Stimulated activated CD8-positive, alpha-beta memory T cell treated with anti-CD3 and anti-CD28 coated beads, Interleukin-7, amount 100 ng/mL, for 24 hours (primary cell): ENCODE measurements at places on chromosomes 11 and 22.

- no peak for DNase-seq
These were observed 13.6 kb downstream of the MRPL21 start for GRCh38 chr11:68889948-68890446.

- no peak for DNase-seq
These were observed 45.5 kb upstream of the OLFML1 start for GRCh38 chr11:7439746-7440320.

- DNase-seq: no peak
These were observed 313.1 kb downstream of the C11orf87 start for GRCh38 chr11:109735128-109735527.

- no peak for DNase-seq
These were observed 3.1 kb upstream of the PTGDR2 start for GRCh38 chr11:60858731-60859464.

- no peak for DNase-seq
These were observed 17.9 kb upstream of the SESN3 start for GRCh38 chr11:95248666-95249467.

DNA sequence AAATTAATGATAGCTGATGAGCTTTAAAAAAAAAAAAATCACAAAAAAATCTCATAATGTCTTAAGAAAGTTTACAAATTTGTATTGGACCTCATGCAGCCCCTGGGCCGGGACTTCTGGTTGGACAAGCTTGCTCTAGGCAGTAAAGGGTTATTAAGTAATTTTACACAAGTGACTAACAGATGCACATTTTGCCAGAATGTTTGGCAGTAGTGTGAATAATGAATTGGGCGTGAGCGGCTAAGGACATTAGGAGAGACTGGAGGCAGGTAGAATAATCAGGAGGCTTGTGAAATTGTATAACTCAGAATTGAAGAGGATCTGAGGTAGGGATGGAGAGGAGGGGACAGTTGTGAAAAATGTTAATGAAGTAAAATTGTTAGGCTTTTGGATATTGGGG lies 77.4 kb downstream of the HIPK3 start:
- no peak for DNase-seq

DNA sequence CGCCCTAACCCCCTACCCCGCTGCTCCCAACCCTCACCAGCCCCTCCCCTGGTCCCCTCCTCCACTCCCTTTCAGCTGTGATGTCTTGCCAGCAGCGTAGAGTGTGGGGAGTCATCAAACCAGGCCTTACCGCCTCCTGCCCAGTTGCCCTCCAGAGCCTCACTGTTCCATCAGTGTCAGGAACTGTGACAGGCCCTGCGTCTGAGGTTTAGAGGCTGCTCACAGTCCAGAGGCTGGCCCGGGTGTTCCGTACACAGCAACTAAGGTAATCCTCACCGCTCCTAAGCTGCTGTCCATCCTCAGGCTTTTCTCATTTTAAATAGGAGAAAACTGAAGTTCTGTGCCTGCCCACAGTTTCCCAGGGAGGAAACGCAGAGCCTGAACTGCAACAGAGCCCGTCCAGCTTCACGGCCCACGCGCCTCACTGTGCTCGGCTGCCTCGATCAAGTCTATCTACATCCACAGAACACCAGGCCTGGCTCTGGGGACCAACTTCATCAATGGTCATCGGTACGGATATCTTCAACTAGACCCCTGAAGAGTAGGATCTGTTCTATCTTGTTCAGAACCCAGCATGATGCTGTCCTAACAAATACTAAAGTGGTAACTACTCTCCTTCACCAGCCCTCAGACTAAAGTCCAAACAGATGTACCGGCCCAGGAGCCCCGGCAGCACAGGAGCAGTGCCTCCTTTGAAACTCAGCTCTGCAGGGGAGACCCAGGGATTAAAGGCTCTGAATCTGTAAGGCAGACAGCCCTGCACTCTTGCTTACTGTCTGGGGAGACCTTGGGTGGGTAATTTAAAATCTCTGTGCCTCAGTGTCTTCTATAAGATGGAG lies 10.3 kb downstream of the VPS37C start:
- DNase-seq: no peak

DNA sequence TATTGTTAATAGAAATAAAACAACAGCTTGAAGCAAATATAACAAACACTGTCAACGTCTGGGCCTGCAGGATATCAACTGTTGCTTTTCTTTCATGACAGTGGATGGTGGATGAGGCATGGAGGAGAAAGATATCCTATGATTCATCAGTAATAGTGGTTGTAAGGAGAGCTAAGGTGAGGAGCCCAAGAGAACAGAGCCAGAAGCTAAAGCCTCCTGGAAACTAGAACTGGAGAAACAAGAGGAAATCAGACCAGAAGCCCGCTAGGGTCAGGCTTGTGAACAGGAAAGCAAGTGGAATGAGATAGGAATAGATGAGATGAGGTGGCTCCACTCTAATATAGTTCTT lies 37.7 kb upstream of the MMP12 start:
- DNase-seq: no peak

DNA sequence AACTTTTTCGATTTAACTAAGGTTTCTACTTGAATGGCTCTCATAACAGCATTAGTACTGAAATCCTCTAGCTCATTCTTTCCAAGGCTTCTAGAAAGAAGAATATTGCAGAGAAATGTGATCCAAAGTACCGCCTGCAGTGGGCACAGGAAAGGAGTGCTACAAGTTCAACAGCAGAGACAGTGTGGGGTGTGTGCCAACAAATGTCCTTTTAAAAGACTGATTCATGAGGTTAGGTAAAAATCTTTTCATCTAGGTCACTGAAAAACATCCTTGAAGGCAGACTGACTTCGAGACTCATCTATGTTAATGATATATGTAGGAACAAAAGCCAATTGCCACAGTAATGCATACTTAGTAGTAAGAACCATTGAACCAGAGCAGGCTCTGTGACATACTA lies 349.1 kb upstream of the PITPNB start:
- no peak for DNase-seq

- no peak for DNase-seq
These were observed 393.5 kb downstream of the BUD13 start for GRCh38 chr11:116379185-116379828.

DNA sequence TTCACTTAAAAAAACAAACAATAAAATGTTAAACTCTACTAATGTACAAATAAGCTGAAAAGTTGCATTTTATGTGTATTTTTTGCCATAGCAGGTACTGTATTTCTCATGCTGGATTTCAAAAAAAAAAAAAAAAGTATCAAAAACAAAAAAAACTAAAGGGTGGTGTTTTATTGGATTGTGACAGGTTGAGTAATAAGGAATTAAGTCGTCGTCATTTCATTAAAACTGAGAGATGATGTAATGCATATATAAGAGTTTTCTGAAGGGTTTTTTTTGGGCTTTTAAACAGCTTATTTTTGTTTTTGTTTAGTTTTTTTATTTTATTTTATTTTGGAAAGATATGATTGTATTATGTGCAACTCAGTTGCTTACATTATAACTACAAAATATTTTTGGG lies 10.9 kb upstream of the ADSL start:
- DNase-seq: no peak

- DNase-seq: no peak
These were observed 13.0 kb downstream of the DNAJB13 start for GRCh38 chr11:73963861-73964260.

GRCh38 chr11:19258641-19259230 lies 18.0 kb upstream of the E2F8 start:
- DNase-seq: no peak

DNA sequence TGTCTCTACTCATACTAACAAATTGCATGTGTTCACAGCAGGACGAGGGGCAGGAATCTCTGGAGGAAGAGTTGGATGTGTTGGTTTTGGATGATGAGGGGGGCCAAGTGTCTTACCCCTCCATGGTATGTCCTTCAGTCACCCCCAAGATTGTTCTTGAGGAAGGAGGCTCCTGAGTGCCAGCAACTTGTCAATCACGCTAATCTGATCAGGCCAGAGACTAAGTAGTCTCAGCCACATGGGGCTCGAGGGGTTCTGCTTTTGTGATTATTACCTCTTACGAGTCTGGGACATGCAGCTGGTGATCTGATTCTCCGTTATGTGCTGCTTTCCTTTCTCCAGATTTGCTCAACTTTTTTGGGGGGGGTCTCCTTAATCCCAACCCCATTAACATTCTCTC lies 54.3 kb downstream of the CTNND1 start:
- no peak for DNase-seq

DNA sequence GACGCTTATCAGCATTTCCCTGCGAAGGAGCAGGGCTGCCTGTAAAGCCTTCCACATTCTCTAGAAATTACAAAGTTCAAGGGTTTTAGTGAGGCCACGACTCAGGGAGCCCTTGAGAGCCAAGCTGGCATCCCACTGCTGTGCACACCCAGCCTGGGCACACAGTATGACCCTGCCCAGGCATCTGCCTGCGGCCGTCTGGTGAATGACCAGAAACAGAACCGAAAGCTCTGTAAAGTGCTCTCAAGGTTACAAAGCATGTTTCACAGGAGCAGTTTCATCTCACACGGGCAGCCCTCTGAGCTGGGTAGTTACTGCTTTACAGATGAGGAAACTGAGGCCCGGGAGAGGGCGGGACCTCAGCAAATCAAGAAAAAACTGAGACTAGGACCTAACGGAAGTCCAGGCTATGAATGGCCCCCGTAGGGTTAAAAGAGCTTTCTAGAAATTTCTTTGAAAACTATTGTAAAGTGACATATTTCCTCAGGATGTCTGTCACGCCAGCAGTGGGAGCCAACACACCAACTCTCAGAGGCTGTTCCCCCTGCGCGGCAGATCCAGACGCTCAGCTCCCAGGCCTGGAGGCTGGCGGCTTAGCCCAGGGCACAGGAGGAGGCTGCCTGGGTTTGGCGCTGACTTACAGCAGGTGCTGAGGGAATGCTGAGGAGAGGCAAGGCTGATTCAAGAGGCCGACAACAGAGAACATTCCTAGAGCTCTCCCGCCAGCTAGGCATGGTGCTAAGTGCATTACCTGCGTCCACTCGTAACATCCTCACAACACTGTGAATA lies 7.7 kb upstream of the TCF20 start:
- no peak for DNase-seq

- no peak for DNase-seq
These were observed 7.1 kb downstream of the SNU13 start for GRCh38 chr22:41681616-41682015.

- no peak for DNase-seq
These were observed 99.4 kb downstream of the RELT start for GRCh38 chr11:73475549-73476095.

- DNase-seq: no peak
These were observed 804 bp downstream of the ACER3 start for GRCh38 chr11:76861490-76861953.

DNA sequence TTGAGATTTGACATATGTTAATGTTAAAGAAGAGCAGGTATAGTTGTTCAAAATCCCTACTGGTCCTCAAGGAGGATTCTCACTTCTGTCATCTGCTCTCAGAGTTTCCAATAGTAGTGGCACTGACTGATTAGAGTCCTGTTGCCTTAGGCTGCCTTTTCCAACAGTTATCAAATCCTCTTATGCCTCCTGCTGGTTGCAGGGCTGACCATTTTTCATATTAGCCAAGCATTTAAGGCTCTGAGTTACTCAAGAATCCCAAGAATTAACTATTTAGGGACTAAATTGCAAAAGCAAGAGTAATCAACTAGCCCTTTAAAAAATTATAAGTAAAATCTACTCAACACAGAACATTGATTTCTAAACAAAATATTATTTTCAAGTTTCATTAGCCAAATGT lies 212.0 kb upstream of the CHORDC1 start:
- DNase-seq: no peak

DNA sequence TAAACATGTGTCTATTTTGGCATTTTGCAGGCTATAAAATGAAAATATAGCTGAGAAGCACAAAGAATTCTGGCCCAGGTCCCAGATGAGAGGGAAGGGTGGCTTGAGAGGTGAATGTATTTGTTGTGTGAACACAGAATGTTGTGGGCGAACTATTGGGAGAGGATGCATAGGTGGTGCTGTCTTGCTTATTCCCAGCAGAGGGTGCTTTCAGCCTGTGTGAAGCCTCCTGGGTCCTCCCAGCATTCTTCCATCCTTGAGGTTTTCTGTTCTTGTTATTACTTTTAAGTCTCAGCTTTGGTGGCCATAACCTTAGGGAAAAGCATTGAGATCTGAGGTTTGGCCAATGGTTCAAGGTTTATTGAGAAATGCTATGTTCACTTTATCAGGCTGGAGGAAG lies 108.7 kb upstream of the SNX19 start:
- no peak for DNase-seq

- DNase-seq: no peak
These were observed 40.8 kb downstream of the RIBC2 start for GRCh38 chr22:45454275-45454674.

DNA sequence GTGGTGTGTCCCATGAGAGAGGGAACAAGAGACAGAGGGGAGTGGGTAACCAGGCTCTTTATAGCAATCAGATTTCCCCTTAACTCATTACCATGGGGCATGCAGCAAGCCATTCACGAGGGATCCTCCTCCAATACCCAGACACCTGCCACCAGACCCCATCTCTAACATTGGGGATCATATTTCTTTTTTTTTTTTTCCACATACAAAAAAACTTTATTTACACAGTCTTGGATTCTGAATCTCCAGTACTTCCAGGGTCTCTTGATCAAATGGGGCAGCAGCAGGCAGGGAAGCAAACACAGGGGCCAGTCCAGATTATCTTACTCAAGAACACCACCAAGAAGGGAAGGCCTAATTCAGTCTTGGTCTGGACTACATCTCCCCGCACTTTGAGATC lies 4.3 kb downstream of the DLAT start:
- no peak for DNase-seq

DNA sequence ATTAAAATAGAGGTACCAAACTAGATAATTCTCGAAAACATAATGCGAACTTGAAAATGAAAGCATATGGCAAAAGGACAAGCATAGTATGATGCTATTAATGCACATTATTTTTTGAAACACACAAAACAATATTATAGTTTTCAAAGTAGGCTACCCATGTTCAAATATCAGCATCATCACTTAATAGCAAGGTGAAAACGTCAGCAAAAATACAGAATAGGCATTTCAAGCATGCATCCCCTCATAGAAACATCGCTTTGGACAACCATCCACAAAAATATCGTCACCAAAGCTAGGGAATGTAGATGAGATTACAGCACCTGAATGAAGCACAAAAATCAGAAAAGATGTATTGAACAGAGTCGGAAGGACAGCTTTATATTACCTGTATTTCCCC lies 814.5 kb upstream of the LRRC4C start:
- DNase-seq: no peak

DNA sequence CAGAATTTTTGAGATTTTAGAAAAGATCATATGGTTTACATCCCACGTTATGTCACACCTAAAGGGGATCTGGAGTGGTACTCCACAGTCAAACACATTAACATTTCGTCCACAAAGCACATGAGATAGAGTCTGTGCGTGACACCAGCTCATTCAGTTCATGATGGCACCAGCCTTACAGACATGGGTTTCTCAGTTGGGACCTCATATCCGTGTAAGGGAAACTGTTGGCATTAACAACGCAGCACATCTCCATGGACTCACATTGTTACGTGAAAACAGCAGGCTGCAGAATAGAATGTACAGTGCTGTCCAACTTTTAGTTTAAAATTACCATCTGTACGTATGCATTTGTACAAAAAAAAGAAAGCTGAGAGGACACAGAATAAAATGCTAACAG lies 14.0 kb downstream of the RIC8A start:
- DNase-seq: no peak

- DNase-seq: no peak
These were observed 1339.3 kb downstream of the TBC1D22A start for GRCh38 chr22:48101704-48102103.

- no peak for DNase-seq
These were observed 10.1 kb downstream of the MUC2 start for GRCh38 chr11:1084561-1085439.

GRCh38 chr11:75868990-75869389 lies 54.0 kb downstream of the UVRAG start:
- no peak for DNase-seq
